ENCODE measurements at places on chromosomes 13 and 19. TPM values are rescaled to one million over a fixed set of nuclear protein-coding genes. Genes with fewer than 3 reads are reported as not detected.

Gene TEX101
- polyA plus RNA-seq: not detected

Gene DCUN1D2
- polyA plus RNA-seq: 55.9 TPM

Gene SKA3
- 1.3 TPM for polyA plus RNA-seq

Gene LILRB4
- polyA plus RNA-seq: not detected

Gene NLRP12
- not detected for polyA plus RNA-seq

Gene SHISA7
- 7.1 TPM for polyA plus RNA-seq

Gene KLK12
- not detected for polyA plus RNA-seq

Gene GAPDHS
- polyA plus RNA-seq: not detected

Gene CEACAM19
- 1.9 TPM for polyA plus RNA-seq

Gene ZNF264
- 16.9 TPM for polyA plus RNA-seq

Gene MTMR6
- polyA plus RNA-seq: 40.8 TPM

Gene SIGLEC5
- polyA plus RNA-seq: not detected

Gene SIAH3
- polyA plus RNA-seq: 4.0 TPM

Gene PPP2R1A
- polyA plus RNA-seq: 394 TPM

Gene CGB5
- not detected for polyA plus RNA-seq

Gene SHC2
- 81.2 TPM for polyA plus RNA-seq

Gene NLRP4
- polyA plus RNA-seq: not detected

Gene KLK4
- not detected for polyA plus RNA-seq

Gene FAM32A
- polyA plus RNA-seq: 520 TPM
